Peyer's patch (tissue), 4 donors: ENCODE measurements at places on chromosomes 2 and 18.

GRCh38 chr18:23155537-23155936, 20.3 kb downstream of the CABLES1 start:
- DNase-seq: no peak

GRCh38 chr2:230661072-230661957, 51.3 kb upstream of the CAB39 start:
- DNase-seq: no peak

DNA sequence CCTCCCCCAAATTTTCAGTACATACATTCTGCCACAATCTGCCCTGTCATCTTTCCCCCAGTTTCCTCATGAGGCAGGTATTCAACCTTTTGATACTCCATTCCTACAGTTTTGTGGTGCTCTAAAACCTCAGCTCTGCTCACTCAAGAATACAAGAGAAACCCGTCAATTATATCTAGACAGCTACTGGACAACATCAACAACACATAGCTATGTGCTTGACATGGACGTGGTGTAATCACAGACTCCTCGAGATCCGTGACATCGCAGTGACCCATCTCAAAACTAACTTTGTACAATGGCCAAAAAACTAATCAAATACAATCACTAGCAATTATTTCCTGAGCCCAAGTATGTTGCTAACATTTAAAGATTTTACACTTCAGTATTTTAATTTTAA, 23.6 kb downstream of the WDSUB1 start:
- no peak for DNase-seq

DNA sequence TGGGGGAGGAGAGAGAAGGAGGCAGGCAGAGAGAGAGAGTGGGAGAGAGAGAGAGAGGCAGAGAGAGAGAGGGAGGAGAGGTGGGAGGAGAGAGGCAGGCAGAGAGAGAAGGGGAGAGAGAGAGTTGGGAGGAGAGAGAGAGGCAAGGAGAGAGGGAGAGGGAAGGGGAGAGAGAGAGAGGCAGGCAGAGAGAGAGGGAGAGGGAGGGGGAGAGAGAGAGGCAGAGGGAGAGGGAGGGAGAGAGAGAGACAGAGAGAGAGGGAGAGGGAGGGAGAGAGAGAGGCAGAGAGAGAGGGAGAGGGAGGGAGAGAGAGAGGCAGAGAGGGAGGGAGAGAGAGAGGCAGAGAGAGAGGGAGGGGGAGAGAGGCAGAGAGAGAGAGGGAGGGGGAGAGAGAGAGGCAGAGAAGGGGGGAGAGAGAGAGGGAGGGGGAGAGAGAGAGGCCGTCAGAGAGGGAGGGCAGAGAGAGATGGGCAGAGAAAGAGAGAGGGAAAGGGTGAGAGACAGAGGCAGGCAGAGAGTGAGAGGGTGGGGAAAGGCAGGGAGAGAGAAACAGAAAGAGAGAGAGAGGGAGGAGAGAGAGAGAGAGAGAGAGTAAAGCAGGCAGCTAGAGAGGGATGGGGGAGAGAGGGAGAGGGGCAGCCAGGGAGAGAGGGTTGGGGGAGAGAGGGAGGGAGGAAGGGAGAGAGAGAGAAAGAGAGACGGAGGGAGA, 122.2 kb upstream of the PXDN start:
- no peak for DNase-seq

DNA sequence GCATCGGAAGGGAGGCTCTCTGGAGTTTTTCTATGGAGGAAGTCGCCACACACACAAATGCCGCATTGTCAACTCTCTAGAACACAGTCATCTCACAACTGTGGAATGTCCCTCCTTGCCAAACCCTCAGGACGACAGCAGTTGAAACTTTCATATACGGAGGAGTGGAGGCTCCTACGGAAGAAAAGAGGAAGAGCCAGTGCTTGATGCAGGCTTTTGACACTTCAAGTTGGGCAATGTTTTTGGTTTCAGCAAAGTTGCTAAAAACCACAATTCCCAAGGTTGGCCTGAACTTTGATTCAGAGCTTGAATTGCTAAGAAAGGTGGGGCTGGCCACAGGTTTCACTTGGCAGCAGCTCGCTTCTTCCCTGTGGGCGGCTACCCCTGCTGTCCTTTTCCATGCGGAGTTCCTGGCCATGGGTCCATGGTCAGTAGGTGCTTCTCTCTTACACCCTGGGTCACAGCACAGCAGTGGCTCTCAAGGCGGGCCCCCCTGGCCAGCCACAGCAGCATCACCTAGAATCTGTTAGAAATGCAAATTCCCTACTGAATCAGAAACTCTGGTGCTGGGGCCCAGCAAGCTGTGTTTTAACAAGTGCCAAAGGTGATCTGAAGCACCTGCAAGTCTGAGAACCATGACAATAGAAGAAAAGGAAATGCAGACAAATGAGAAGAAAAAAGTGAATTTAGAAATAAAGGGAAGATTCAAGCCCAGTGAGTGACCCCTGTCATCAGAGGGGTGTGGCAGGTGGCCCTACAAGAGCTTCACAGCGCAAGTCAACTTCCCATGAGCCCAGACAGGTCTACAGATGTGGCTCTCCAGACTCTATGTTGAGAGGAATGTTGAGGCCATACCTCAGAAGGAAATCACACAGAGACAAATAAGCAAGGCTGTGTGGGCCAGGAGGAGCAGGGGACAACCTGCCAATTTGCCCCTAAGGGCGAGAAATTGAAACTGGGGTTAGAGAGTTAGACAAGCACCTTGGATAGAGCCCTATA, 856.4 kb downstream of the RNF144A start:
- DNase-seq: no peak

- no peak for DNase-seq
These were observed 24.9 kb downstream of the CERS6 start for GRCh38 chr2:168480825-168481585.

DNA sequence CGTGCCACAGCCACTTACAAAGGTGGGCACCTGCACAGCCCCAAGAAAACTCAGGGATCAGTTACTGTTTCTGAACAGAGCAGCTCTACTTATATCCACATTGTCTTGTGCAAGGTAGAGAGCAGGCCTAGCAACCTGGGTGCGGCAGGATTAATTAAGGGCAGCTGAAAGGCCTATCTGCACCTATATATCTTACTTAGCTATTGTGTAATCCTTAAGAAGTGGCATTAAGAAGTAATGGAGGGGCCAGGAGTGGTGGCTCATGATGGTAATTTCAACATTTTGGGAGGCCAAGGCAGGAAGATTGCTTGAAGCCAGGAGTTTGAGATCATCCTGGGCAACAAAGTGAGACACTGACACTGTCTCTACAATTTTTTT, 12.8 kb upstream of the ARL5A start:
- no peak for DNase-seq

GRCh38 chr2:80326214-80326613, 21.7 kb upstream of the LRRTM1 start:
- DNase-seq: no peak

- DNase-seq: no peak
These were observed 215.8 kb upstream of the DTNA start for GRCh38 chr18:34494359-34494696.

- DNase-seq: no peak
These were observed 64.0 kb downstream of the ZNF407 start for GRCh38 chr18:74661691-74662090.

DNA sequence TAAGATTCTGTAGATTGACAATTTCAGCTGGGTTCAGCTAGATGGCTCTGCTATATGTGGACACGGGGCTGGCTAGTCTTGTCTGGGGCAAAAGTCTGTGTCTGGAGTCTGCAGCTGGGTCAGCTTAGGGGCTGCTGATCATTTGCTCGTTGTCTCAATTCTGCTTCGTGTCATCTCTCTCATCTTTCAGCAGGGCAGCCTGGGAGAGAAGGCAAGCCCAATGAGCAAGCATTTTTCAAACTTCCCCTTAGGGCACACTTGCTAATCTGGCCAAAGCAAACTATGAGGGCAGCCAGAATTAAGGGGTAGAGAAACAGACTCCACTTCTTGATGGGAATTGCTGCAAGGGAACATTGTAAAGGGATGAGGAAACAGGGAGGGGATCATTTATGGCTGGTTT, 462.6 kb downstream of the SLC4A3 start:
- DNase-seq: no peak

GRCh38 chr2:120298173-120298835, 45.7 kb downstream of the RALB start:
- DNase-seq: no peak

- DNase-seq: no peak
These were observed 329.1 kb upstream of the PKDCC start for GRCh38 chr2:41718705-41719104.

DNA sequence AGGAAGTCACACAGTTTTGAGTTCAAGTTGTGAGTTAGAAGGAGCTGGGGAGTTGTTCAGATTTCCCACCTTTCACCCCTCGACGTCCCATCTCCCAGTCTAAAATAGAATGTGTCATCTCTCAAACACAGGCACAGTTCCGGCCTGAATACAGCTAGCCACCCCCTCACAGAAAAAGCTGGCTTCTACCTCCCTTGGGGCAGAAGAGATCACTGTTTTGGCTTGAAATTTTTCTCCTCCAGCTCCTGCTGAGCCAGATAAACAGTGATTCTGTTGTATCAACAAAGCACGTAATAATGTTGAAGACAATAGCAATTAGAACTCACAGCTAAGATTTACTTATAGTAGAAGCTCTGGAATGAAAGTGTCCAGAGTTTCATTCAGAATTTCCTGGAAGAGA, 74.7 kb downstream of the KIAA2012 start:
- no peak for DNase-seq

- DNase-seq: no peak
These were observed 45.2 kb downstream of the TPO start for GRCh38 chr2:1458432-1458831.

- no peak for DNase-seq
These were observed 5.2 kb upstream of the CHCHD5 start for GRCh38 chr2:112579241-112579640.

DNA sequence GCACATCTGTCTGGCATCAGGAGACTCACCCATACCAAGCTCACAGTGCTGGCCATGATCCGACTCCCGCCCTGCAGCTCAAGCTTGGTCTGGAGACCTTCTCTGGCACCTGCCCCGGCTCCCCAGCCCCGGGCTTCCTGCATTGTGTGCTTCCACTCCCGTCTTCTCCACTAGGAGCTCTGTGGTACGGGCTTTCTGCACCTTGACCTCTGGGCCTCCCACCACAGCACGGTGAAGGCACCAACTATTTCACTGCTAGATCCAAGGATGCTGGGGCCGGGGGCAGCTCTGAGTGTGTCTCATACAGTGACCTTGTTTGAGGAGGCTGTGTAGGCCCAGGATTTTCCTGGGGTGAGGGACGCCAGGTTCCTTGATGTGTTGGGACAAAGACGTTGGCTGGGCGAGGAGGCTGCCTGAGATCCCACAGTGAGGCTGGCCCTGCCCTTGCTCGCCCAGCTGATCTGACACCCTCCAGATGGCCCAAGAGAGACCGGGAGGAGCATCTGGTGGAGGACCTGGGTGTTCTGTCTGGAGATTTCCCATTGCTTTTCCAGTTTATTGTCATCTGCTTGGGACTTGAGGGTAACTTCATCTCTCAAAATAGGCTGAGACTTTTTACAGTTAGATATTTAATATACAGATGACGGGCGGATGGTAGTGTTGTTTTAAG, 64.0 kb downstream of the HPCAL1 start:
- DNase-seq: no peak

- no peak for DNase-seq
These were observed 24.9 kb downstream of the CCNT2 start for GRCh38 chr2:134943540-134943939.

DNA sequence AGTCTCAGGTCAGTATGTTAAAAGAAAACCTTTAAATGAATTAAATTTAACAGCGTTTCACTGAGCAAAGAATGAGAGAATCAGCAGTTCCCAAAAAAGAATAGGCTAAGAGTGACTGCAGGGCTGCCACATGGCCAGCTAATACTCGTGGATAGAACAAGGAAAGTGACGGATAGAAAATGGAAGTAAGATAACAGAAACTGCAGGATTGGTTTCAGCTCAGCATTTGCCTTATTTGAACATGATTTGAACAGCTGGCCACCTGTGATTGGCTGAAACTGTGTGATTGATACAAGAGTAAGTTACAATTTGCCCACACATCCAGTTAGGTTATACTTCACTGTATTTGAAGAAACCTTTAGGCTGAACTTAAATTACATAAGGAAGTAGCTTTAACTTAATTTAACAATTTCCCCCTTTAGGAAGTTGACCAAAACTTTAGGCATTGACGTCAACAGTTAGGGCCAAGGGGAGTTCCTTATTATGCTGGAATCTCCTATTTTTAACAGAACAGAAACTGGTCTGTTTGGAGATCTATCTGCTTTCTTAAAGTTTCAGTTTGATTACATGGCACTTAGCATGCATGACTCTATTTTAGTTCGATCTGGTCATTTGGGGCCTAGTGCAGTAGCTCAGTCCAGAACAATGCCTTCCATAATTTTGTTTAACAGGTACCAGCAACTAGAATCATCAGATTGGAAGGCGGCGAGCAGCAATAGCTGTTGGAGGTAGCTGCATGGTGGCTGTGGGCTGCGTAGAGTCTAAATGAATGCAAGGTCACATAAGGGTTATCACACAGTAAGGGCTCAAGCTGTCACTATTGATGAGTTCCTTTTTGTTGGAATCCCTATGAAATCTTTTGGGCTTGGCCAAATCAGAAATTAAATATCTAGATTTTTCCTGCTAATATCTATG, 143.4 kb downstream of the TRIM43 start:
- DNase-seq: no peak

DNA sequence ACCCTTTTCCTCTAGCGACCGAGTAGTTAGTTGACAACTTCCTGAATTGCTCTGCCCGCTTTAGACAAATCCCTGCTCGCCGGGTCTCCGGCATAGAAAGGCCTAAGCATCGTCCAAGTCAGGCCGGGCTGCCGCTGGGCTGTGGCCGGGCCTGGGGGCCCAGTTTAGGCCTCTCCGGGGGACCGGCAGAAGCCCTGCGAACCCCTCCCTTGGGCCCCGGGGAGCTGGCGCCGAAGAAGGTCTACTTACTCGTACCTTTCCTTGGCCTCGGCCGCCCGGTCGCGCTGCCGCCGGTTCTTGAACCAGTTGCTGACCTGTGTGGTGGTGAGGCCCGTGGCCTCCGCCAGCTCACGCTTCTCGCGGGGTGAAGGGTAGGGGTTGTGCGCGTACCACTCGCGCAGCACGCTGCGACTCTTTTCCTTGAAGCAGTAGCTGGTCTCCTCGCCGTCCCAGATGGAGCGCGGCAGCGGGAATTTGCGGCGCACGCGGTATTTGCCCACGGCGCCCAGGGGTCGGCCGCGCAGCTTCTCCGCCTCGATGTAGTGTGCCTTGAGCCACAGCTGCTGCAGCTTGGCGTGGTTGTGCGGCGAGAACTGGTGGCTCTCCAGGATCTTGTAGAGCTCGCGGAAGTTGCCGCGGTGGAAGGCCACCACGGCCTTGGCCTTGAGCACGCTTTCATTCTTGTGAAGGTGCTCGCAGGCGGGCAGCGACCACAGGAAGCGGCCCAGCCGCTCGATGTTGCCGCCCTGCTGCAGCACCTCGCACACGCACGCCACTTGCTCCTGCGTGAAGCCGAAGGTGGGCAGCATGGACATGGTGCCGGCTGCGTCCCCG, 739 bp downstream of the SIX2 start:
- no peak for DNase-seq

GRCh38 chr2:238704471-238705225, 143.2 kb upstream of the TWIST2 start:
- no peak for DNase-seq

DNA sequence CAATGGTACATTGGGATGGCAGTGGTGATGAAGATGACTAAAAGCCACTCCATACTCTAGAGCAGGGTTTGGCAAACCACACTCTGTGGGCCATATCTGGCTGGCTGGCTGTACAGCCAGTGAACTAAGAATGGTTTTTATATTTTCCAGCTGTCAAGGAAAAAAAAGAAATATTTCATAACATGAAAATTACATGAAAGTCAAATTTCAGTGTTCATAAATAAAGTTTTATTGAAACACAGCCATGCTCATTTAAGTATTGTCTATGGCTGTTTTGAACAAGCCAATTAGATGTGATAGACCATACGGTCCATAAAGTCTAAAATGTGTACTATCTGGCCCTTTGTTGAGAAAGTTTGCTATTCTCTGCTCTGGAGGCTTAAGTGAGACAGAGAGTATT, 1.5 kb downstream of the TTC21B start:
- DNase-seq: no peak
